ENCODE measurements at places on chromosomes 16 and 17. TPM values are rescaled to one million over a fixed set of nuclear protein-coding genes. Genes with fewer than 3 reads are reported as not detected.

HOXB4 gene
- total RNA-seq, result 2.9 TPM

SLC13A5 gene
- 0.29 TPM for total RNA-seq

GRCh38 chr16:9546438-9546786, 455.0 kb downstream of the HAPSTR1 start:
- DNase-seq, result no peak

- DNase-seq, result no peak
Measured at GRCh38 chr16:76854234-76854633, 336.8 kb upstream of the MON1B start.

DNA sequence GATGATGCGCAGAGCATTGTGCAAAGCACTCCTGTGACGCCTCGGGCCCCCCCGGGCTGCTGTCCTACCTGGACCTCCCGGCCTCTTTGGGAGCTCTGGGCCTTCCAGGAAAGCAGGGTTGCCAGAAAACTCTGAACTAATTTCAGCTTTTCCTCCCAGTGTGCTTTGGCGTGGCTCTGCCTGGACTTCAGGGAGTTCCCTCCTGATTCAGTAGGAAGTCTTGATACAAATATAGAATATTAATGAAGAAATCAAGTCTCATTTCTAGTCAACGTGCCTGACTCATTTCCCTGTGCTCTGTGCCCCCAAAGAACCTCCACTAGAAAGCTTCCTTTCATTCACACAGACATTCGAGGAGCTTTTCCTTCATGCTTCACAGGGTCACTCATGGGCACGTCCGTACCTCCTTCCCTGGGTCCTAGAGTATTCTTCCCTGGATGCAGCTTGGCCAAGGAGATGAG, 84.0 kb upstream of the NOL11 start:
- no peak for DNase-seq

- no peak for DNase-seq
Measured at GRCh38 chr17:70298929-70299531, 129.7 kb downstream of the KCNJ2 start.

- DNase-seq, result no peak
Measured at GRCh38 chr16:52572656-52573055, 25.7 kb upstream of the TOX3 start.
